ENCODE measurements at places on chromosomes 5 and 9.

DNA sequence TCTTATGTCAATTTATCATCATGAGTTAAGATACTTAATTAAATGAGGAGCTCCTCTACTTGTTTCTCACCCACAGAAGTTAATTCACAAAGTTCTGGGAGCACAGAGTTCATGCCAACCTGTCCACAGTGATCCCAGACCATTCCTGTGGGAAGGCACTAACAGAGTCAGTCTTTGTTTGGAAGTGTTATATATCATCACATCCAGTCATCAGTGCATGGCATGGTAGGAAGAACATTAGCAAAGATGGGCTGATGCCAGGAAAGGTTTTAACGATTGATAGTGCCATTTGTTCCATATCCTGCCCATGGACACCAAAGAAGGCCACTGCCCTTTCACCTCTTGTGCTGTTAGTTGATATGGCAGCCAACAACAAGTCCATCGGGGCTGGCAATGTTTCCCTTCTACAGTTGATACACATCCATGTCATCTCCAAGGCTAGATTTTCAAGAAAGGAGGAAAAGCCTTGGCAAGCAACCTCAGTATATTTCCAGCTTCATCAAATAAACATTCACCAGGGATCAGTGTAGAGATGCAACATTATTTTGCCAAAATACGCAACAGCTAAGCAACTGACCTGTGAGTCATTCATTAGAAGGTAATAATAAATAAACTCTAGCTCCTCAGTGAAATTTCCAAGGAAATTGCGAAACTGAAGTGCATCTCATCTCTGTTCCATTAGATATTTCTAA lies 169.6 kb downstream of the RORB start:
- no peaks in the 10 kb centered on the region for H3K36me3 ChIP-seq
- no peaks in the 10 kb centered on the region for H3K4me1 ChIP-seq
- H3K27ac ChIP-seq = no peak overlapping the region
- H3K27me3 ChIP-seq = no peaks in the 10 kb centered on the region
- no peak overlapping the region for H3K4me3 ChIP-seq

DNA sequence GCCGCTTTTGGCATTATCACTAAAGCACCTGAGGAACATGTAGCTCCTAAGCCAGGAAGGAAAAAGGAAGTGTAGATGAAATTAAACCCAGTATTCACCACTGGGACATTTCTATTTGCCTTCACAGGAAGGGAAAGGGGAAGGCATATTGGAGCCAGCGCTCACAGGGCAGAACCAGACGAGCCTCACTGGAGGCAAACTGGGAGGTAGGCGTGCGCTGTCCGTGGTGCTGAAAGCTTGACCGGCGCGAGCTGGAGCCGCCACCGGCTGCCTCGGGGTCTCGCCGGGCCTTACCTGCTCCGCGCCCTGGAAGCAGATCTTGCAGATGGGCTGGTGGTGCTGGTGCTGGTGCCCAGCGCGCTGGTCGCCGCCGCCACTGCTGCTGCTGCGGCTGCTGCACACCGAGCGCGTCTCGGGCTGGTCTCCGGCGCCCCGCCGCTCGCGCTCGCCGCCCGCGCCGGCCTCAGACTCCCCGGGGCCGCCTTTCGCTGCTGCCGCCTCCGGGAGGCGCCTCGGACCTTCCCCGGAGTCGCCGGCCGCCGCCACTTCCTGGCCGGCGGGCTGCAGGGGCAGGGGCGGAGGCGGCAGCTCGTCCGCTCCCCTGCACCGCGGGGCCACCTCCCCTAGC lies 732 bp downstream of the MARCHF11 start:
- H3K36me3 ChIP-seq = no peaks in the 10 kb centered on the region
- DNase-seq = peak; percentile 63
- no peaks in the 10 kb centered on the region for H3K4me1 ChIP-seq
- no peak overlapping the region for H3K4me3 ChIP-seq

DNA sequence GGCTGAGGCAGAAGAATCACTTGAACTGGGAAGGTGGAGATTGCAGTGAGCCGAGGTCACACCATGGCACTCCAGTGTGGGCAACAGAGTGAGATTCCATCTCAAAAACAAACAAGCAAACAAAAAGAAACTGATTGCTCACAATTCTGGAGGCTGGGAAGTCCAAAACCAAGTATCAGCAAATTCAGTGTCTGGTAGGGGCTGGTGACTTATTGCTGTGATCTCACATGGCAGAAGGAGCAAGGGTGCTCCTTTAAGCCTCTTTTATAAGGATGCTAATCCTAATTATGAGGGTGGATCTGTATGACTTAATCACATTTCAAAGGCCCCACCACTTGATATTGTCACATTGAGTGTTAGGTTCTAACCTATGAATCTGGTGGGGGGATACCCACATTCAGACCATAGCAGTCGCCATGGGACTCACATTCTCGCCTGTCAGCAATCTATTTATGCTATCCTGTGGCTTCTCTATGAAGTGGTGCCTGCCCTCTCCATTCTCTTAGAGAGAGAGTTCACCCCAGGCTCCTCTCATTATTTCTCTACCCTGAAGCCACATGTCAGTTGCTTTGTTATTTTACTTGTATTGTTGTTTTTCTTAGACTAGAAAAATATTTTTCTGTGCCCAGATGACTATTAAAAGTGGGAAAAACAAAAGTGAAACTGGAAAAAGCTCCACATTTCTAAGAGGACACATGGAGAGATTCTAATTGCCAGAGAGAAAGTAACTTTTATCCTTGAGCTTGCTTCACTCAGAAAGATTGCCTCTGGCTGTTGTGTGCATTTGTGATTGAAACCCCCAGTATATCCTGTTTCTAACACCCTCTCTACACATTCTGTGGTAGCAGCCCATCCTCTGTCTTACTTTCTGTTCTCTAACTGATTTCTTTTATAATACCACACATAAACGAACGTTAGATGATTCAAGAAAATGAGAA lies 18.8 kb upstream of the PRLR start:
- H3K27ac ChIP-seq = peak overlapping the region; percentile 4
- H3K36me3 ChIP-seq = no peaks in the 10 kb centered on the region
- no peak for DNase-seq
- no peaks in the 10 kb centered on the region for H3K4me1 ChIP-seq
- H3K27me3 ChIP-seq = no peaks in the 10 kb centered on the region

DNA sequence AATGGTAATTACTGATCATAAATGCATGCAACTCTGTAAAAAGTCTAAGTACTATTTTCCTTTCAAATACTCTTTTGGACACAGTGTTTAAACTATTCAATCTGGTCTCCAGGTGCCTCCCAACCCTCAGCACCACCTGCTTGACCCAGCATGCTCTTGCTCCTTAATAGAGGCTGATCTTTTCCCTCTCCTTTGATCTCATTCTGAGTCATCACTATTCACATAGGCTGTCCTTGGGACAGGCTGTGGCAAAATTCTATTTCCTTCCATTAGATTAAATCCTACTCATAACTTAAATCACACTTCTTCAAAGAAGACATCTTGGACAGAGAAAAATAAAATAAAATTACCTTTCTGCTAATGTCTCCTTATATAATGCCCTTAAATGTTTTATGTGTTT lies 199.4 kb upstream of the ST8SIA4 start:
- H3K27ac ChIP-seq = no peak overlapping the region
- H3K36me3 ChIP-seq = no peaks in the 10 kb centered on the region
- H3K27me3 ChIP-seq = no peaks in the 10 kb centered on the region
- H3K4me1 ChIP-seq = no peaks in the 10 kb centered on the region
- no peak for DNase-seq
- no peak overlapping the region for H3K4me3 ChIP-seq

DNA sequence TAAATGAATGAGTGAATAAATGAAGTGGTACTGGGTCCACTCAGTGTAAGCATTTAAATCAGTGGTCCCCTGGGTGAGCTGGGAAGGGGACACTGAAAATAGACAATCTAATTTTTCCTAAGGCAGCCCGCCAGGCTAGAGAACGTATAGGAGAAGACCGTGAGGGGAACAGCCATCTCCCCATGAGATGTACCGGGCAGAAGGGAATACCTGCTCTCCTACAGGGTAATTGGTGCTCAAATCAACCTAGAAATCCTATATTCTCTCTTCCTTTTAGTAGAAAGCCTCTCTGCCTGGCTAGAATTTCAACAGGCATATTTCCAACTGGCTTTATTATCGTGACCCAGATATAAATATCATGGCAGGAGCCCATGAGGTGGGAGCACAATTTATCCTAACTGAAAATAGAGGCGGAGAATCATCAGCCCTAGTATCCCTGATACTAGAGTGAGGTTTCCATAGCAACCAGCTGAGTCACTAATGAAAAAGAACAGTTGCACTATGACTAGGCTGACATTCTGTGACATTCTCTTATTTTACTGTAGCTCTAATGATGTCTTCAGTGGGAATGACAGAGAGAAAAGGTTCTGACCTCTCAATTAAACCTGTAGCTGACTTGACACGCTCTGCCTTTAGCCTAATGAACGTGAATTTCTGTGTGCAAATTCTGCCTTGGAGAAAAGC lies 96.5 kb upstream of the CAST start:
- no peak overlapping the region for H3K27ac ChIP-seq
- no peak for DNase-seq
- no peaks in the 10 kb centered on the region for H3K27me3 ChIP-seq
- H3K4me3 ChIP-seq = no peak overlapping the region
- H3K36me3 ChIP-seq = no peaks in the 10 kb centered on the region
- H3K4me1 ChIP-seq = peaks cover 7% of the 10 kb centered on the region

DNA sequence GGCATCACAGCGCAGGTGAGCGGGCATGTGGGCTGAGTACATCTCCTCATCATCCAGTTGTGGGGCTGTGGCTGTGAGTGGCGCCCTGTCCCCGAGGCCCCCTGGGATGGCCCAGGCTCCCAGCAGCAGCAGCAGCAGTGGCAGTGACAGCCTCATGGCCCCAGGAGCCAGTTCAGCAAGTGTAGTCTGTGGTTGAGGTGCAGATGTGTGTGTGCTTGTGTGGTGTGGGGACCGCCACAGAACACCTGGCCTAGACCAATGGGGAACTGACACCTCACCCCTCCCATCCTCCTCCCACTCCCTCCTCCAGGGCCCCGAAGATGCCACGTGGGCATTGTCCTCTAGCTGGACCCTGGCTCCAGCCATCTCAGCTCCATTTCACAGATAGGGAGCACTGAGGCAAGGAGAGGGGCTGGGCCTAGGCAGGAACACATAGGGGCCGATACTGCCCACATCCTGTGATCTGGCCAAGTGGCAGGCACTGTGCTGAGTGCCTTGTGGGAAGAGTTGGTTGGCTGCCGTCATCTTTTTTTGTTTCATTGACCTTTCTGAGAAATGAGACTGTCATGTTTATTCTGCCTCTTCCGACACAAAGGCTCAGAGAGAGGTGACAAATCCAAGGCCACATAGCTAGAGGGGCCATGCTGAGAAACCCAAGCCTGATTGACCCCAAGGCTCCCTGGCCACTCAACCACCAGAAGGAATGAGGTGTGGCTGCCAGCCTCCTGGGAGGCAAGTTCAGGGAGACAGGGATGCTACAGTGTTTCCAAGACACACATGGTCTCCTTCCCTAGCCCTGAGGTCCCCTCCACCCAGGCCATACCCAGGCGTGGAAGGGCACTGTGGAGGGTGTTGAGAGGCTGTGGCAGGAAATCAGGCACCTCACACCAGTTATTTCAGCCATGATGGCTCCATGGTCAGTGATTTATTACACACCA lies at the start of gene MZB1:
TSS of gene MZB1 (minus strand) at position 213 of the 938 bp plus-strand sequence. CDS start at position 156, 57 bp downstream.
- no peaks in the 10 kb centered on the region for H3K36me3 ChIP-seq
- H3K4me3 ChIP-seq = peak within 1 kb of the TSS; percentile 8
- no peak for DNase-seq
- peaks cover 44% of the 10 kb centered on the region for H3K4me1 ChIP-seq
- H3K27ac ChIP-seq = no peak within 1 kb of the TSS

GRCh38 chr5:42059291-42059690 lies 134.2 kb downstream of the FBXO4 start:
- no peaks in the 10 kb centered on the region for H3K27me3 ChIP-seq
- DNase-seq = no peak
- H3K4me1 ChIP-seq = no peaks in the 10 kb centered on the region
- H3K4me3 ChIP-seq = no peak overlapping the region
- H3K27ac ChIP-seq = no peak overlapping the region

GRCh38 chr5:31492869-31493268 lies 39.0 kb downstream of the DROSHA start:
- H3K4me3 ChIP-seq = no peak overlapping the region
- no peaks in the 10 kb centered on the region for H3K27me3 ChIP-seq
- H3K27ac ChIP-seq = no peak overlapping the region
- peaks cover 88% of the 10 kb centered on the region for H3K36me3 ChIP-seq

DNA sequence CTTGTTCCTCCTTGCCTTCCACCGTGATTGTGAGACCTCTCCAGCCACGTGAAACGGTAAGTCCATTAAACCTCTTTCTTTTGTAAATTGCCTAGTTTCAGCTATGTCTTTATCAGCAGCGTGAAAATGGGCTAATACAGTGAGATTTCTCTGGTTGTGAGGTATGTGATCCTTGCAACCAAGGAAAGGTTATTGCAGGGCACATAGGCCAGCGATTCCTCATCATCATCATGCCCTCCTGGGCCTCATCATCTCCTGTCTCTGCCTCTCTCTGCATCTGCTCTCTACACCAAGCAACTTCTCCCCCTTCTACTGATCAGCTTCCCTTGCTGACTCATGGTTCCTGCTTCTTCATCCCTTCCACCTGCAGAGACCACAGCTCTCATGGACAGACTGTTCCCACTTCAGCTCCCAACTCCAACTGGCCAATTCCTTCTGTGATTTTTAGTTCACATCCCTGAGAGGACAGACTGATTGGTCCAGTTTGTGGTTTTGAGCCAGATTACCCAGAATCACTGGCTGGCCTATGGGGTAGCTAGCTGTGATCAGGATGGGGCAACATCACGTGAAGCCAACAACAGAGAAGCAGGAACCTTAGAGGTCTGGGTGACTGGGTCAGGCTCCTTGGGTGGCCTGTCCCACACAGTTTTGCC lies 53.1 kb downstream of the LIX1 start:
- no peak overlapping the region for H3K4me3 ChIP-seq
- no peaks in the 10 kb centered on the region for H3K4me1 ChIP-seq
- no peaks in the 10 kb centered on the region for H3K27me3 ChIP-seq
- no peaks in the 10 kb centered on the region for H3K36me3 ChIP-seq
- DNase-seq = no peak

GRCh38 chr9:127455324-127455992 lies 4.1 kb downstream of the LRSAM1 start:
- peaks cover 39% of the 10 kb centered on the region for H3K36me3 ChIP-seq
- peak; percentile 59 for DNase-seq
- H3K27ac ChIP-seq = peak overlapping the region; percentile 13
- no peaks in the 10 kb centered on the region for H3K27me3 ChIP-seq
- no peak overlapping the region for H3K4me3 ChIP-seq
- H3K4me1 ChIP-seq = peaks cover 24% of the 10 kb centered on the region

All from lower lobe of right lung (tissue), 2 donors.